GDM1 (cell line): ENCODE measurements at places on chromosomes 1 and 21.

DNA sequence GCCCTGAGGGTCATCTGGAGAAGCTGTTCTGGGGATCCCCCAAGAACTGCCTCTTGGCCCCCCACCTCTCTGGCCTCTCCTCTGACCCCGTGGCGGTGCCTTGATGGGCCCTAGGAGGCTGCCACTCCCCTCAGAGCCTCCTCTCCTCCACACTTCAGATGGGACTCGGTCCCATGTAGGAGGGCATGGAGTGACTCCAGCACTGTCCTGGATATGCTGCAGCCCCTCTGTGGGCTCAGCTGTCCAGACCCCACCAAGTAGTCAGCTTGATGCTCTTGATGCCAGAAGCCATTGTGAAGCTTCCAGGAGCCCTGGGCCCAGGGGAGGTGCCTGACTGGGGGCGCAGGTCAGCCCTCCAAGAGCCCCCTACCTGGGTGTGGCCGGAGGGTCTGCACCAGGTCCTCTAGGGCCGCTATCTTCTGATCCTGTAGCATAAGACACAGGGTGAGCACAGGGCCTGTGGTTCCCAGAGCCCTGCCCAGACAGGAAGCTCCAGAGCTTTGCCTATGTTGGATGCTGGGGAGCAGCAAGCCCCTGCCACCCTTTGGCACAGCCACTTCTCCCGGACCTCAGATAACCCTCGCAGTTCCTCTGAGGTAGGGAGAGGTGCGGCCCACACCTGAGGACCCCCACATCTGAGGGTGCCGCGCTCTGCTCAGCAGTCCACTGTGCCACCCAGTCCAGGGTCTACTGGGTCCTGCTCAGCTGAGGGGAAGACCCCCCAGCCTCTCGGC lies 9.2 kb downstream of the UBXN11 start:
- no peak for DNase-seq

GRCh38 chr1:38061883-38062328 lies 15.3 kb upstream of the POU3F1 start:
- no peak for DNase-seq

GRCh38 chr1:44919400-44919799 lies 67.0 kb downstream of the EIF2B3 start:
- no peak for DNase-seq

DNA sequence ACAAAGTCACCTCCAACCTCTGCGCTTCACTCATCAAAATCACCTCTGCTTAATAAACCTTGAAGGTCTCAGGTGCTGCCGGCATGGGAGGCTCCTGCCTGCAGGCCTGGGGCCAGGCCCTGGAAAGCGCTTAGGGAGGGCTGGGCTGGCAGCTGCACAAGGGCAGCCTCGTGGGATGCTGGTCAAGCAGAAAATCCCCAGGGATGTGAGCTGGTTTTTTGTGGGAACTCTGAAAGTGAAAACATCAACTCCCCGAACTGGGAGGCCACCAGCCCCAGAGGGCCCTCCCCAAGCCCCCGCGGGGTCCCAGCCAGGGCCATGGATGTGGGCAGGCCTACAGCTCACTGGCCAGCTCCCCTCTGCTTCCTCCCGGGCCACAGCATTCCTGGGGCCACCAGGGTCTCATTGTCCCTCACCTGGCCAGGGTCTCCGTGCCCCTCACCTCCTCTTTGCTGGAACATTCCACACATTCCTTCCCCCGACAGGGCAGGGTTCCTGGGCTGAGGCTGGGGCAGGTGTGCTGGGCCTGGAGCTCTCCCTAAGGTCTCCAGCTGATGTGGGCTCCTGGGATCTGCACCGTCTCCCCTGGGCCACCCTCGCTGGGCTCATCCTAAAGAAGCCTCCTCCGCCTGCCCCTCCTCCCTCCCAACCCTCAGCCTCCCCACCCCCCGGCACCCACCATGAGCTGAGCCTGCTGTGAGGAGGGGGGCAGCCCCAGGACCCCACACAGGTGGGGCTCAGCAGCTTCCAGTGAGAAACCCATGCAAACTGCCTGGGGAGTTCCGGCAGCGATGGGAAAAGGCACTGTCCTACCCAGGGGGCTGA lies 36.0 kb upstream of the POFUT2 start:
- DNase-seq, result no peak

DNA sequence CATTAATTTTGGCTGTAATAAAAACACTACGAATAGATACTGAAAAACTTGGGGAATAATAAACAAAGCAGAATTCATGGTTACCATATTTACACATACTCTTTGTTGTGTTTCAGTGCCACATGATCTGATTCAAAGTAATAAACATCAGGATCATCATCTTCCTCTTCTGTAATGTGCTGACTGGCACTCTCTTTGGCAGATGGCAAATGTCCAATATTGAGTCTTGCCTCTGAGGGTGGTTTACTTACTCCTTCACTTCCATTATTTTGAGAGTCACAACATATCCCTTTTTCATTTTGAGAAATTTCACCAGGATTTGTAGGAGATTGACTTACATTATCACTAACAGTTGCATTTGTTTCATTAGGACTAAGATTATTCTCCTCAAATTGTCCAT lies 50.7 kb downstream of the ZZZ3 start:
- DNase-seq, result no peak

- no peak for DNase-seq
Measured at GRCh38 chr1:6152882-6153281, 27.2 kb downstream of the CHD5 start.

- DNase-seq, result no peak
Measured at GRCh38 chr1:44544960-44545359, 129.3 kb downstream of the TMEM53 start.
